ENCODE measurements at places on chromosomes 5 and 9.

GRCh38 chr5:32332966-32333365 lies 20.2 kb upstream of the MTMR12 start:
- DNase-seq: no peak

GRCh38 chr9:30058463-30058862 lies 2326.0 kb upstream of the ACO1 start:
- no peak for DNase-seq

DNA sequence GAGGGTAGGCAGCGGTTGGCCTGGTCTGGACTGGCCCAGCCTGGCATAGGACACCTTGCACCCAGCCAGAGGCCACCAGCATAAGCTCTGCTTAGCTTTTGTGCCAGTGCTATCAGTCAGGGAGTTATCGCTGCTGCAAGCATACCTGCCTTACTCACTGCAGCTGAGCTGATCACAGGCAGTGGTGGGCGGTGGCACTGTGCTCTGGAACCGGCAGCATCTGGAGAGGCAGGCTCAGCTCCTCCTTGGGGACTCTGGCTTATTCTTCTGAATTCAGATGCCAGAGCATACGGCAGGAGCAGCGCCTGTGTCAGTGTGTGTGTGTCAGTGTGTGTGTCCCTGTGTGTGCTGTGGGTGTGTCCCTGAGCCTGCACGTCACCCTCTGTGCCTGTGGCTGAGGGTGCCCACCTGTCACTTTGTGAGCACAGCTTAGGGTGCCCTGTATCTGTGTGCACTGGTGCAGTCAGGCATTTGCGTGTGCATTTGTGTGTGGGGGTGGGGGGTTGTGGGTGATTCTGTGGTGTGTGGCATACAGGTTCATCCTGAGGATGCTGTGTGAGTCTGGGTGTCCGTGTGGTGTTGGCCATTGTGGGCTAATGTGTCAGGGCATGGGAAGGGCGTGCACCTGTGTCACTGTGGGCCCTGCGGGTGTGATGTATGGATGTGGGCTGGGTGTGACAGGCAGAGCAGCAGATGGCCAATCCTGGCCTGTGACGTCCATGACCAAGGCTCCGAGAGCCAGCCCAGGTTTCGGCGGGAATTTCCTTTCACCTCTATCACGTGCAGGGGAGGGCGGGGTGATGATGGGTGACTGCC lies 23.5 kb downstream of the LMX1B start:
- peak; percentile 23 for DNase-seq

DNA sequence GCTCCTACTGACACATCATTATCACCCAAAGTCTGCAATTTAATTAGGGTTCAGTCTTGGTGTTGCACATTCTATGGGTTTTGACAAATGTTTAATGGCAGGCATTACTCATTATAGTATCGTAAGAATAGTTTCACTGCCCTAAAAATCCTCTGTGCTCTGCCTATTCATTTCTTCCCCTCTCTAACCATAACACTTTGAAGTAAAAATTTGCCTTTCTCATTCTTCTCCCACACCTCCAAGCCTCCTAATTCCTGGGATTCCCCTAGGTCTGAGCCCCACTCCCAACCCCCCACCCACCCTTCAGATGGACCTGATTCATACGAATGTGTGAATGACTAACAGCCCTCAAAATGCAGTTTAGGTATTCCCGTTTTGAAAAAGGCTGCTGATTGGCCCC lies 18.4 kb downstream of the ENC1 start:
- DNase-seq: no peak

GRCh38 chr5:96975656-96976055 lies 39.8 kb downstream of the LNPEP start:
- DNase-seq: no peak

DNA sequence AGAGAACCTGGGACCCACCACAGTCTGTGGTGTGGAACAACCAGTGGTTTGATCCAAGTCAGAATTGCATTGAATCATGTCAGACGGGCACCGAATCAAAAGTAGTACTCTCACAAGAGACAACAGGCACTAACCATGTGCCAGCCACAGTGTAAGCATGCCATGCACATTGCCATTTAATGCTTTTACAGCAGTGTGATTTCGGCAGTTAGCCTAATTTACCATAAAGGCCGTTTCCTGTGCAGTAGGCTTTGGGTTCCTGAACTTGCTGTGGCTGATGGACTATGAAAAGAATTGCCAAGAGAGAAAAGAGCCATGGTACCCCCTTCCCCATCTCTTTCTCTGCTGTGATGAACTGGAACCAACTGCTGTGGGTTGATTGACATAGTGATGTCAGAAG lies 540.6 kb downstream of the EBF1 start:
- no peak for DNase-seq

DNA sequence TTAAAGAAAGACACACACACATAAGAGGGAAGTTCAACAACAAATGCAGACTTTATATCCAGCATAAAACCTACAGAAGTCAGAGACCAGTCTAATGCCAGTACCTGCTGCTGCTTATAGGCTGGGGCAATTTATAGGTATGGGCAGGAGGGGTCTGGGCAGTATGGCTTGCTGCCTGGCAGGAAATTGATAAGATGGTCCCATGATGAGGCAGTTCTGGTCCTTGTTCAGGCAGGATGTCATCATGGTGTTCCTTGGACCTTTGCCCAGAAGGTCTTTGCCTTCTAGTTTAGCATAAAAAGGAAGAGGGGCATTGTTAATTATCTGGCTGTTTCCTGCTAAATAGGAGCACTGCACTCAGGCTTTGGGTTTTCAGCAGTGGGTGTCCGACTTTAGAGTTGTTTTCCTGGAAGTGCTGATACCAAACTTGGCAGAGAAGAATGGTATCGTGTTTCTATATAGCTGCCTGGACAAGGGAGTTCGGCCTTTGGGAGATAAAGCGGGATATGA lies 10.4 kb upstream of the PDCD1LG2 start:
- DNase-seq: no peak

GRCh38 chr9:89801742-89802670 lies 197.2 kb downstream of the GADD45G start:
- DNase-seq: no peak

DNA sequence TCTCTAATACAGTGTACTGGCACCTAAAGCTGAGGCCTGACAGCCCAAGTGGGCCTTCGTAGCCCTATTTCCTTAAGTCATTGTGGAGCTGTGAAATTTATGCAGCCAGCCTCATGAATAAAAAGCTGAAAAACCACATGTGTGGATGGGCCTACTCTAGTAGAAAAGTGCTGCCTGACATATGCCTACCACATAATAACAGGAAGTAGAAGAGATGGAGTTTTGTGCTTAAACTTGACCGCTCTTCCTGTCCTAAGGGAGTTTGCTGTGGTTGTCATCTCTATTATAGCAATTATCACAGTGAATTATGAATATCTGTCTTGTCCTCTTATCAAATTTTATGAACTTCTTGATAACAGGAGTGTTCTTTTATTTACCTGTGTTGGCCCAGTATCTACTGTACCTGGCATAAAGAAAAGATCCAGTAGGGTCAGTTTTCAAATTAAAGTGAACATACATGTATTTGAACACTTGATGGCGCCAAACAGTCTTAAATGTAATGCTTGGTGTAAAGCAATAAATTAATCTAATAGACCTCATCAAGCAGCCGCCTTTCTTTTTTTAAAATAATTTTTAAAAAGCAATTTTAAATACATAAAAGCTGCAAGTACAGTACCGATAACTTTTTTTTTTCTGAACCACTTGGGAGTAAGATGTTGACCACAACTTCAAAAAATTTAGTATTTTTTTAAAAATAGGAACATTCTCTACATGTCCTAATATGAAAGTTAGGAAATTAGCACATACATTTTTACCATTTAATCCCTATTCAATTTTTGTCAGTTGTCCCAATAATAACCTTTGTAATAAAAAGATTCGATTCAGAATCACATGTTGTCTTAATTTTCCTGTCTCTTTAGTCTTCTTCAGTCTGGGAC lies 51.0 kb downstream of the FKTN start:
- DNase-seq: no peak

DNA sequence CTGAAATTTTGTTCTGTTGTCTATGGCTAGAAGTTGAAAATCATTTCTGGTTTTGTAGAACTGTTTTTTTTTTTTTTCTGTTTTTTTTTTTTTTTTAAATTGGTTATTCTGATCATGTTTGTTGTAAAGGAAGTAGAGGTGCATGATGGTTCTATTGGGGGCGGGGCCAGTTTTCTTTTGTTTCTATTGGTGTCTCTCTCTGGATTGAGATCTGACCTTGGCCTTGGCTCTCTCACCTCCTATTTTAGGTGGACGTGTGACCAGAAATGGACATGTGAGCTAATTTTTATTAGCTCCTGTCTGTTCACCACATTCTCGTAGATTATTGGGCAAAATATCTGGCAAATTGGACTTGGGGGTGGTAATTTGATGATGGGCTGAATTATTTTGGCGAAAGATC lies 3.2 kb downstream of the ZNF618 start:
- no peak for DNase-seq

GRCh38 chr9:108850293-108850897 lies 5.4 kb downstream of the ACTL7B start:
- no peak for DNase-seq

GRCh38 chr5:106522296-106522695 lies 1148.4 kb downstream of the EFNA5 start:
- no peak for DNase-seq

DNA sequence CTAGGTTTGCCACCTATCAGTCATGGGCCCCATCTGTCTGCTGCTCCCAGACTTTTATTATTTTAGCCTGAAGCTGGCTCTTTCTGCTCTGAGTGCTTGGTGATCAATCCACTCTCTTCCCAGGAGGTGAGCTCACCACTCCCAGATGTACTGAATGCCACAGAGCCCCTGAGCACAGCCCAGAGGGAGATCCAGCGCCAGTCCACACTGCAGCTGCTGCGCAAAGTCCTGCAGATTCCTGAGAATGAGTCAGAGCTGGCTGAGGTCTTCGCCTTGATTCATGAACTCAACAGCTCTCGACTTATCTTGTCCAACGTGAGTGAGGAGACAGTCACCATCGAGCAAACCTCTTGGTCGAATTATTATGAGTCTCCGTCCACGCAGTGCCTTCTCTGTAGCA lies 36.0 kb downstream of the HMGXB3 start:
- DNase-seq: no peak

- no peak for DNase-seq
Measured at GRCh38 chr5:139762615-139763170, 32.9 kb upstream of the PSD2 start.

DNA sequence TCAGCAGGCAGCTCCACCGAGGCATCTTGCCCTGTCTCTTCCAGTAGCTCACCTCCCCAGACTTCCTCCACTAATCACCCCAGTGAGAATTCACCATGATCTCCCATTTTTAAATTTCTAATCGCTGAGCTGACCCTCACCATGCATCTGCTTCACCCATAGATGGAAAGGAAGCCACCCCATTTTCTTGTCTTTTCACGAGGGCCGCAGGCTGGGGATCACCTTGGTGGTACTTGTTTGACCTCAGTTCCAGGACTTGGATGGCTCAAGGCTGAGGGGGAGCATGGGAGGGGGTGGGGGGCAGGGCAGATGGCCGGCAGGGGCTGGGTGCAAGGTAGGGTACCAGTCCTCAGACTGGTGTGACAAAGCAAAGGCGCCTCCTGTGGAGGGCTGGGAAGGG lies 3.6 kb downstream of the PROP1 start:
- no peak for DNase-seq

Measured in stimulated activated CD8-positive, alpha-beta memory T cell treated with anti-CD3 and anti-CD28 coated beads, Interleukin-12 subunit alpha, Interleukin-12 subunit beta, amount 100 ng/mL, for 4 hours (primary cell).